ENCODE measurements at places on chromosomes 3 and 15.

DNA sequence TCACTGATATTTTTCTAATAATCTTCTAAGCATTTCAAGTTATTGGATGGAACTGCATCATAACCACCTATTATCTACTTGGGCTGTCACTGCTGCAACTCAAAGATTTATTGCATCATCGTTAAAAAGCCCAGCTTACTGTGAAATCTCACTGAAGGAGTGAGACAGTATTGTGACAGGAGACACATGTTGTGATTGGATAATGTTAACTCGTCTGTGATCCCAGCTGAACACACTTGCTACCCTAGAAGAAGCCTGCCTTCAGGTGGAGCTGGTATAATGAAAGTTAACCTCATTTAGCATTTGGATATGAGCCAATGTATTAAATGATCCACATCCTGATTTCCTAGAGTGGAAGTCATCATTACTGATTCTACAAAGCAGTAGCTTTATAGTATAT is 138.1 kb downstream of the MAP2K5 start:
- DNase-seq = no peak

GRCh38 chr3:148512648-148513047 is 185.1 kb upstream of the AGTR1 start:
- DNase-seq = no peak

DNA sequence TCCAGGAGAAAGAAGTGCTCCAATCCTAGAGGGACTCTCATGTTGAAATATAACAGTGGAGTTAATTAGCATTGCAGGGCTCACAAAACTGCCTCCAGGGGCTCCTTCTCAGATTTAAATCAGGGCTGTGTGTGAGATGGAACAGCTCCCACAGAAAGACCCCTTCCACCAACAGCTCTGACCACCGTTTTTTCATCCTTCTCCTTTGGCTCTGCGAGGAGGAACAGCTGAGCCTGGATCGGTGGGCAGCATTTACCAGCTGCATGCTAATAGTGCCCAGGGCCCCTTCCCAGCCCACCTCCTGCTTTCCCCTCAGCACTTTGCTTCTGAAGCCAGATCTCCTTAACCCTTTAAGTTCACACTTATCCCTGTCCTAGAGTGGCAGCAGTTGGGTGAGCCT is 119.2 kb upstream of the UBE2E1 start:
- DNase-seq = no peak

DNA sequence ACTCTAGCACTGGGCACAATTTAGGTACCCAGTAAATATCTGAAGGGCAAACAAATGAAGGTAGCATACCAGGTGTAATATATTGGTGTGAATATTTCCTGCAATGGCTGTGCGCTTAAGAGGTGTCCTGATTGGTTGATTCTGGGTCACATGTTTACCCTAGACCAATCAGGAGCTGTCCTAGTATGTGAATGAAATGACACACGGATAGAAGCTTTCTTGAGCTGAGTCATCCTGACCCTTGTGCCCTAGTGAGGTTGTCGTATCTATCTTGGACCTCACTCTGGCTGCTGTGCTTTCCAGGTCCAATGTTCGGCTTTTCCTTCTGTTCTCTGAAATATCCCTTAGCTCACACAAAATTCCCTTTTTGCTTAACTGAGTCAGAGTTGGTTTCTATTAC is 58.1 kb upstream of the FOXP1 start:
- peak; percentile 11 for DNase-seq

DNA sequence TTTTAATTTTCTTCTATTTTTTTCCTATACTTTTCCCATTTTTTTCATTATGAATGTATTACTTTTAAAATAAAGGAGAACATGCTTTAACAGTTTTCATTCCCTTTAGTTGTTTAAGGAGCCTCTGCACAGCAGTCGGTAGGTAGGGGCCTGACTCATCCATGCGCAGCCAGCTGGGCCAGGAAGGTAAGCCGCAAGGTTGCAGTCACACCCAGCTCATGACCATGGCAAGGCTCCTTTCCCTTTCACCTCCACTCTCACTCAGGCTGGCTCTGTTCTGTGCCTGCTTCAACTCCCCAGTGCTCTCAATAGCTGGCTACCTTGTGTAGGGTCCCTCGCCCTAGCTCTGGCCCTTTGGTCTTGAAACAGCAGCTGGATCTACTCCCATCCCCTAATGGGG is 17.4 kb upstream of the ANKRD34C start:
- no peak for DNase-seq

DNA sequence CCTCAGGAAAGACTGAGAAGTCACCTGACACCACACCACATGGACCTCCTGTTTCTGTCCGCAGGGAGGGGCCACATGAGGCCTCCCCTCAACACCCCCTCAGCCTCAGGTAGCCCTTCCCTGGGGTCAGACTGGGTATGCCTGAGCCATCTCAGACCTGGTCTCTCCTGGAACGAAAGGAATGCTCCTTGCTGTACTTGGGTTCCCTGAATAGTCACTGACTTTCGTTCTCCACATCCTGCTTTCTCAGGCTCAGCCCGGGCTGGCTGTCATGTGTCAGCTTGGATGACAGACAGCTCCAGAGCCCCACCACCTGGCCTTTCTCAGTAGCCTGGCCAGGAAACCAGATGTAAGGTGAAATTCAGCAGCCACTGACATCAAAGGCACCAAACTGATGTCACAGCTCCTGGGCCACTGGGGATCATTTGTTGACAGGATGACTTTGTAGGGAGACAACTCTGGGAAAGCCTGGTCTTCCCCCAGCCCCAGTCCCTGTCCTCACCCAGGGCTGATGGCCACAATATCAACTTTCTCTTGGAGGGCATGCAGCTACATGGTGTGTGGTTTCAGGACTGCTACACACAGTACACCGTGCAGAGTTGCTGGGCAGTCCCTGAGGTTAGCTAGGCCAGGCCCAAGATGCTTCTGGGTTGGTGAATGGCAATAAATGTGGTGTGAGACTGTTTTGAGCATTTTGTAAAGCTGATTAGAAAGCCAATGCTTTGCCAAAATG is 141.4 kb upstream of the MRPS22 start:
- DNase-seq = peak; percentile 20

DNA sequence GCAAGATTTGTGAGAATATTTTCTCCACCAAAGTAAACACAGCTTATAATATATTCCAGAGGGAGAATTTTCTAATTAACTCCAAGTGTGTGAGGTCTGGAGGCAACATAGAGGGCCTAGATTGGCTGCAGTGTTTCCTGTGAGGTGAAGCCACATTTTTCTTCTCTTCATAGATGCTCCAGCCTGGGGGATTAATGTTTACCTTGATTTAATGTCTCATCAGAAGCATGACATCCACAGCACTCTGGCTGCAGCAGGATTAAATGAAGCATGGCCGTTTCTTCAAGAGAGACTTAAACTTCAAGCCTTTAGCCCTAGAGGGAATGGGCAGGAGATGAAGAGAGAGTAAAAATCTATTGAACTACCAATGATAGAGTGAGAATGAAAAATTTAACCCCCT is 137.9 kb upstream of the ZBTB20 start:
- DNase-seq = no peak

DNA sequence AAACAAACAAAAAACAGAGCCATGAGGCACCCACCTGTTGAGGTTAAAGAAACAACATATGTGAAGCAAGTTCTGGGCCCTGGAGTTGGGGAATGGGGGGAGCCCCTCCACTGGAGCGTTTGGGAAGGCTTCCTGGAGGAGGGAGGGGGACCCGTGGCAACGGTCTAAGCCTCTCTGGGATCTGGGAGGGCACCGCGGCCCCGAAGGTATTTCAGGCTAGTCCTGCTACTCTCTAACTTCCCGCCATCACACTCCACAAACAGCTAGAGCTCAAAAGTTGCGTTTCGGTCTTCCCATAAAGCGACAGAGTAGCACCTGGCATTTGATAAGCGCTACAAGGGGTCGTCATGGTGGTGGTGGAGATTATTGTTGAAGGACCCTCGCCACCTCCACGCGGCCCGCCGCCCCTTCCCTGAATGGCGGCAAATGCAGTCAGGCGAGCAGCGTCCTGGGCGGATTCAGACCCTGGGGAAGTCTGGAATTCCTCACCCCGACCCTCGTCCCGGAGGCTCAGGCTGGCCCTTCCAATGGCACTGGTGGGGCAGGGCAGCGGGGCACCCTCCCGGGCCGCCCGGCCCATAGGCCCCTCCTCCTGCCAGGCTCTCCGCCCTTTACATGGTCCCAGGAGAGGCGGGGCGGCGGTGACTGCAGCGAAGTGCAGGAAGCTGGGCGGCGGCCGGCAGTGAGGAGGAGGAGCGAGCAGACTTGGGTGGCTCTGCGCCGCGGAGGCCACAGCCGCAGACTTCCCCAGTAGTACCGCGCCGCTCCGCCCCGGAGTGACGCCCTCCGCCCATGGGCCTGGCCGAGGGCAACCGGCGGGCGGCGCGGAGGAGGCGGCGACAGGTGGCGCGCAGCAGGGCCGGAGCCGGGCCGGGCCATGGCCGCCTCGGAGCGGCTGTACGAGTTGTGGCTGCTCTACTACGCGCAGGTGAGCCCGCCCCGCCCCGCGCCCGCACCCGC is at the start of gene NBEAL2:
TSS of gene NBEAL2 (plus strand) at position 682 of the 960 bp plus-strand sequence. CDS start at position 878, 196 bp downstream.
- DNase-seq = peak; percentile 98

DNA sequence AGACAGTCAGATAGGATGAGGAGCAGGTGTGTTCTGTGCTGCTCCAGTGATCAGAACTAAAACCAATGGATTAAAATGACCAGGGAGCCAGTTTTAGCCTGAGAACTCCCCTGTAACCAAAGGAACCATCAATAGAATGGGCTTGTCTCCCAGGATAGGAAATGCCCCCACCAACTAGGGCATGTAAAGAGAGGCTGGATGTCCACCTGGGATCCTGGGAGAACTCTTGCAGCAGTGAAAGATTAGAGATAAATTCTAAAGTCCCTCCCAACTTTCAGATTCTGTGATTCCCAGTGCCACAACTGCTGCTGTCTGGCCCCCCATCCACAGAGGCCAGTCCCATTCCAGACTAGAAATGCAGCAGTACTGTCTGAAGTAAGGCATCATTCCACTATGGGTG is 33.8 kb downstream of the HDC start:
- no peak for DNase-seq

DNA sequence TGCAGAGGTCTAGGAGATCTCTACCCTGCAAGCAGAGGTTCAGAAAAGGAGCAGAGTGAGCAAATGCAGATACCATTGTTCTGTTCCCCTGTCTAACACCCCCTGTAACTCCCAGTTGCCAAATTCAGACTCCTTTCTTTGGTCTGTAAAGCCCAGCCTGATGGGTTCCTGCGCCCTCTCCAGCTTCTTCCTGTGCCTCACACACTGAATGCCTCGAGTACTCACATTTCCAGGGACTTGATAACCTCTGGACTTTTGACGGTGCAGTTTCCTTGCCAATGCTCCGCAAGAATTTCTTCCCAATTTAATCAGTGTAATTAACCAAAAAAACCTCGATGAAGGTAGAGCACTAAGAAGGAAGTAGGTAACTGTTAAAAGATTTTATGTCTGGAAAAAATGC is 19.3 kb downstream of the PDE8A start:
- no peak for DNase-seq

DNA sequence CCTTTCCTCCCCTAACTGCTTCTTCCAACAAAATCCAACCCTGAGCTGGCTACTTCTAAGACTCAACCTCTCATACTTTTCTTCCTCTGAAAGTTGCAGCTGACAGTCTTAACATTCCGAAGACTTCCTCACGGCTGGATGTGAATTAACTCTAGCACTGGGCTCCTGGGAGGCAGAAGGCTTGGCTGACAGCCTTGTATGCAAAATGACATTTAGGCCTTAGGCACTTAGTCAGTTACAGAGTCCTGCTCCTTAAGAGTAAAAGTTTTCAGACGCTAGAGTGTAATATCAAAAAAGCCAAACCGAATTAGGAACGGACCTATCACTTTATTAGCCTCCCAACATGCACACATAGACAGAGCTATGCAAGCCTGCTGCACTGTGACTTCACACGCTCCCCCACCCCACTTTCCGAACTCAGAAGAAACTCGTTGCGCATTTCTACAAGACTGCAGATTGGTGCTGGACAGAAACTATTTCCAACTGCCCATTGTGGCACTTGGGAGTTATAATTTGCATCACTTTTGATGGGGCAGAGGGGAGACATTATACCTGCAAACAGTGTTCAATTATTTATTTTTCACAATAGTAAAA is 15.5 kb upstream of the ANXA2 start:
- no peak for DNase-seq

- no peak for DNase-seq
Measured at GRCh38 chr15:45126535-45127158, 3.0 kb downstream of the DUOXA1 start.

DNA sequence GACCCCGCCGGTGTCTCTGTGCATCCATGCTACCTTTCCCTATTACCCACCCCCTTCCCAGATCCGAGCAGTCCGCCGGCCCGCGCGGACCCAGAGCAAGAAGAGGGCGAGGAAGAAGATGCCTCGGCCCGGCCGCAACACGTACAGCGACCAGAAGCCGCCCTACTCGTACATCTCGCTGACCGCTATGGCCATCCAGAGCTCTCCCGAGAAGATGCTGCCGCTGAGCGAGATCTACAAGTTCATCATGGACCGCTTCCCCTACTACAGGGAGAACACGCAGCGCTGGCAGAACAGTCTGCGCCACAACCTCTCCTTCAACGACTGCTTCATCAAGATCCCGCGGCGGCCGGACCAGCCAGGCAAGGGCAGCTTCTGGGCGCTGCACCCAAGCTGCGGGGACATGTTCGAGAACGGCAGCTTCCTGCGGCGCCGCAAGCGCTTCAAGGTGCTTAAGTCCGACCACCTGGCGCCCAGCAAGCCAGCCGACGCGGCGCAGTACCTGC is 788 bp downstream of the FOXB1 start:
- peak; percentile 40 for DNase-seq

- no peak for DNase-seq
Measured at GRCh38 chr15:51189669-51190385, 95.1 kb upstream of the TNFAIP8L3 start.

Data from activated CD4-positive, alpha-beta memory T cell treated with anti-CD3 and anti-CD28 coated beads for 36 hours (primary cell).